ENCODE measurements at places on chromosomes 11 and 22.

DNA sequence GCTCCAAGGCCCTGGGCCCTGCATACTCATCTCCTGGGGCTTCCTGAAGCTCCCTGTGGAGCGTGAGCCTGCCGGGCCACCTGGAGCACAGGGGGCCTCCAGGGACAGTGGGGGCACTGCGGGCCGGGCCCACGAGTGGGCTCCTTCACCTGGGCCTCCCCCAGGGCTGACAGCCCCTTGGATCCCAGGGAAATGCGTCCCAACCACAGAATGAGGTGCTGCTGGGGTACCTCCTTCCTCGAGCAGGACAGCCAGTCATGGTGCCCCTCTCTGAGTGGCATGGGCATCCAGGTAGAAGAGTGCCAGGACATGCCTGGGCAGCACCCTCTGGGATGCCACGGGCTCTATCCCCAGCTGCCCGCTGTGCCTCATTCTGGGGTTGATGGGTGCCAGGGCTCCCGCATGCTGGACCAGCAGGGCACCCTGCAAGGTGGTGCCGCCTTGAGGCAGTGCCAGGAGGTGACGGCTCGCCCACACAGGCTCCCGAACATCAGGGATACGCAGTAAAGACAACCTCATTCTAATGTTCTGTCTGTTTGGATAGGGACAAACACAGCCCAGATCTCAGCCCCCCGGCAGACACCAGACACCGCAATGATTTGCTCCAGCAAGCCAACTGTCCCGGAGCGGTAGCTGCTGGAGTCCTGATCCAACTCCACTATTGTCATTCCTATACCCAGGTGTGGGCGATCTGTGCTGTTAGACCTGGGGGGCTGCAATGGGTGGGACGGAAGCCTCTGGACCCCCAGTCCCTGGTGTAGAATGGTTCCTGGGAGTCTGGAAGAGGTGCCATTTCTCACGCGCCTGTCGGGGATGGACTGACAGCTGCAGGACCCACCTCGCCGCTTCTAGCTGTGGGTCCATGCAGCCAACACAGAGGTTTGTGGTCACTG is 25.8 kb downstream of the KRTAP5-5 start:
- no peak for DNase-seq

DNA sequence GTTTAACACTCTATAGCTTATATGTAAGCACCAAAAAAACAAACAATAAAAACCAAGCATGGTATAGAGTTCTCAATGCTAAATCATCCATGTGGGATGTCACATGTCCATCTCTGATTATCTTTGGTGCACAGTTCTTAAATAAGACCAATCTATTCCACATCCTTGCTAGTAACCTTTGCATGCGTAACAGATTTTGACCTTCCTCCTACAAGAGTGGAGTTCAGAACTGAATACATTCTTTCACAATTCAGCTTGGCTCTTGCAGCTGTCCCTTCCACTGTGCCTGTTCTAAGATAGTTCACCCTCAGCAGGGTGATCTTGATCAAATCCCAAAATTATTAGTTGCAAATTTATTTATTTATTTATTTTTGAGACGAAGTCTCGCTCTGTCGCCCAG is 21.1 kb downstream of the PRR14L start:
- DNase-seq = no peak

- no peak for DNase-seq
These were observed 323.3 kb upstream of the PDGFD start for GRCh38 chr11:104487046-104487806.

GRCh38 chr11:118448294-118448693 is 12.0 kb downstream of the KMT2A start:
- DNase-seq = no peak

GRCh38 chr11:32433101-32433913 is 2.0 kb downstream of the WT1 start:
- no peak for DNase-seq

DNA sequence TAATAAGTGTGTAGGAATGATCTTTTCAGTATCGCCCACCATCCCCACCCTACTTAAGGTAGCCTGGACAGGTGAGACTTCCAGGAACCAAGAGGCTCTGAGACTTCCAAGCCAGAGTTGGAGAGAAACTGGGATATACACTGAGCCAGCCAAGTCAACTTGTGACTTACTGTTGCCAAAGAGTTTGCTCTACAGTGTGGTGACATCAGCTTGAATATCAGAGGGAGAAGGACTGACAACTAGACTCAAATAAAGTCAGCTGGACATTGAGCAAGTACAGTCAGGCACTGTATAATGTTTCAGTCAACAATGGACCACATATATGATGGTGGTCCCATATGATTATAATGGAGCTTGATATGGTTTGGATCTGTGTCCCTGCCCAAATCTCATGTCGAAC is 1.2 kb upstream of the MMP10 start:
- DNase-seq = no peak

- no peak for DNase-seq
These were observed 82.2 kb downstream of the PISD start for GRCh38 chr22:31579835-31580242.

DNA sequence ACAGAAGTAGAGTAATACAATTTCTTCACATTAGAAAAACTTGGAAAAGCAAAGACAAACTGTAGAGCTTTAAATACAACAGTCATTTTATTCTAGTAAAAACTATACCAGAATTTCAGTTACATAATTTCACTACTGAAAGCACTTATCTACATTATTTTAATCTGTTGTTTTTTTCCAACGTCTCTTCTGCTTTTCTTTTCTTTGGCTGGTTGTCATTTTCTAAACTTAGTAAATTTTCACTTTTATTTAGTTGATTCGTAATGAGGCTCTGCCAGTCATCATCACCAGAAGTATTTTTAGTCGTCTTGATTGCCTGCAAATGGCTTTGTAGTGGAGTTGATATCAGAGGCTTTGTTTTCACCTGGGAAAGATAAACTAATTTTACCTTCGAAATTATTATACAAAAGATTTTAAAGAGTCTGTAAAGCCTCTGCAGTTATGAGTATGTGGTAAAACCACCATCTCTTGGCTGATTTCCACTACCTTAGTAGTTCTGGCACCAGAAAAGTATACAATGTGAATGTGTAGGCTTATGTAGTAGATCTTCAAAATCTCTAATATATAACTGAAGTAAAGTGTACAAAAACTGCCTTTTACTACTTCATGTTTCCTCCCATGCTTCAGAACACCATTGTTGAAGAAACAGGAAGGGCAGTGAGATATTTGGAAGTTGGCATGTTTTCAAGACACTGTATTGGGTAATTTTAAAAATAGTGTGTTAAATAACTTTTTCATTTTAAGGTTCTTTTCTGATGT is 19.2 kb downstream of the EIF3M start:
- no peak for DNase-seq

GRCh38 chr11:45226901-45227300 is 59.2 kb downstream of the SYT13 start:
- DNase-seq = no peak

GRCh38 chr22:32828561-32828960 is 27.1 kb downstream of the TIMP3 start:
- no peak for DNase-seq

GRCh38 chr22:26797910-26798309 is 140.5 kb downstream of the MIAT start:
- DNase-seq = no peak

- no peak for DNase-seq
These were observed 46.4 kb downstream of the ZNF143 start for GRCh38 chr11:9507277-9507580.

GRCh38 chr11:107710301-107710700 is 1.6 kb downstream of the SLN start:
- DNase-seq = no peak

GRCh38 chr11:9092072-9092471 is 673 bp upstream of the SCUBE2 start:
- no peak for DNase-seq

DNA sequence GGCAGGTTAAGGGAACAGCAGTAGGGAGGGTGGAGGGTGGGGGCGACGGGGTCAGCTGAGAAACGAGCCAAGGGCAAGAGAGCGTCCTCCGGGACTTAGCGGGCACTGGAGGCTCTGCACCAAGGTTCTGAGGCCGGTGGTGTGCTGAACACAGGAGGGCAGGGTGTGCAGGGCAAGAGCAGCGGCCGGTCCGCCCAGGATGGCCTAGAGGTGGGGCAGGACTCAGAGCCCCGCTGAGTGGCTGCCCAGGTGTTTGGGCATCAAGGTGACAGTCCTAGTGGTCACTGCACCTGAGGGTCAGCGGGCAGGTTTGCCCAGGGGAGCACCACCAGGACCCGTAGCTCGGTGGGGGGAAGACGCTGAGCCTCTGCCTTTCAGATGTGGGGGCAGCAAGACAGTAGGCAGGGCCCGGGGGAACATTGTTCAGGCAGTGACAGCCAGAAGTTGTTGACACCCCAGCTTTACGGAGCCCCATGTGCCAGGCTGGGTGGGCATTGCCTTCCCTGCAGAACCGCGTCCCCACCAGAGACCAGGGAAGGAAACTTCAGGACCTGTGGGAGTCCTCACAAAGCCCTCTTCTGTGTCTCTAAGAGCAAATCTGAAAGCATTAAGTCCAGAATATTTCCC is 4.5 kb upstream of the TTLL8 start:
- no peak for DNase-seq
